Natural killer cell treated with Interleukin-12 subunit alpha and Interleukin-12 subunit beta and Interleukin-15 and Interleukin-18, amount 100 ng/mL, for 72 hours (primary cell): ENCODE measurements at places on chromosomes 7 and 10.

DNA sequence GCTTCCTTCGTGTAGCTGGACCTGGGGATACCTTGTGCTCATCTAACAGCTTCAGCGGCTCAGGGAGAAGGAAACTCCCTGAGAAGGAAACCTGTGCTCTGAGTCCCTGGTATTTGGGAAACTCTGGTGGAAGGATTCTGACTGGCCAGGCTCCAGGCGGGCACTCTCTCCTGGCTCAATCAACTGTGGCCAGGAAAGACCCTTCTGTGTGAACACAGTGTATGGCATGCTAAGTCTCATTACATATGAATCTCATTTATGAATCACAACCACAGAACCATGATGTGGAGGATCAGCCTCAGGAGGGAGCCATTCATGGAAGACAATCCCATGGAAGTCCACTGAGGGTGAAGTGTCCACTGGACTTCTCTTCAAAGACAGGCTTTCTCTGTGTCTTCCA lies 20.9 kb downstream of the NPS start:
- H3K4me3 ChIP-seq = no peak overlapping the region
- H3K36me3 ChIP-seq = peaks cover 6% of the 10 kb centered on the region
- peaks cover 24% of the 10 kb centered on the region for H3K27me3 ChIP-seq
- no peak for DNase-seq
- no peaks in the 10 kb centered on the region for H3K4me1 ChIP-seq

DNA sequence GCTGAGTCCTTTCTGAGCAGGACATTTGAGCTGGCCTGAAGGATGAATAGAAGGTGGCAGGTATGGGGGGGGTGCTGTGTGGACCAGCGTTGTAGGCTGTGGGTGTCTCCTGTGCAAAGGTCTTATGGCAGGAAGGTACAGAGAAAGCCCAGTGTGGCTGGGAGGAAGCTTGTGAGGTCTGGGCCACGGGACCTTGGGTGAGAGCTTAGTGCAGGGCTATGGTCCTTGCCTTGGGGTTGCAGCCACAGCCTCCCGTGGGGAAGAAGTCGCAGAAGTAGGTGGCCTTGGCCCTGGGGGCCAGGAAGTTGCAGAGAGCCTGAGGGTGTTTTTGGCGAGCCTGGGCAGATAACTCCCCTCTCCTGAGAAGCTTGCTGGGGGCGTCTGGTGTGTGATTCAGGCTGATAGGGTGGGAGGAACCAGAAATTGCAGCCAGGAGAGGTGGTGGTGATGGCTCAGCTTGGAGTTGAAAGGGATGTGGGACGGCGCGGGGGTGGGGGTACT lies 172.0 kb upstream of the TNRC18 start:
- no peaks in the 10 kb centered on the region for H3K36me3 ChIP-seq
- DNase-seq = no peak
- H3K4me3 ChIP-seq = peak overlapping the region; percentile 78
- peak overlapping the region; percentile 50 for H3K27ac ChIP-seq
- peaks cover 24% of the 10 kb centered on the region for H3K4me1 ChIP-seq
- peaks cover 14% of the 10 kb centered on the region for H3K27me3 ChIP-seq

GRCh38 chr10:116589926-116590325 lies 833 bp upstream of the PNLIPRP1 start:
- no peak overlapping the region for H3K27ac ChIP-seq
- H3K36me3 ChIP-seq = no peaks in the 10 kb centered on the region
- H3K27me3 ChIP-seq = no peaks in the 10 kb centered on the region
- no peaks in the 10 kb centered on the region for H3K4me1 ChIP-seq

- H3K27ac ChIP-seq = no peak overlapping the region
- no peak overlapping the region for H3K4me3 ChIP-seq
- peaks cover 11% of the 10 kb centered on the region for H3K4me1 ChIP-seq
- H3K36me3 ChIP-seq = no peaks in the 10 kb centered on the region
- no peaks in the 10 kb centered on the region for H3K27me3 ChIP-seq
- no peak for DNase-seq
Observed at GRCh38 chr10:11713186-11713743, 28.9 kb upstream of the ECHDC3 start.
